Endodermal cell (in vitro differentiated cells): ENCODE measurements at places on chromosomes 2 and 18.
A peak's percentile ranks its signal among the peaks of the same experiment; 100 is the strongest.

- no peak for DNase-seq
These were observed 269.2 kb downstream of the NYAP2 start for GRCh38 chr2:225668606-225669266.

DNA sequence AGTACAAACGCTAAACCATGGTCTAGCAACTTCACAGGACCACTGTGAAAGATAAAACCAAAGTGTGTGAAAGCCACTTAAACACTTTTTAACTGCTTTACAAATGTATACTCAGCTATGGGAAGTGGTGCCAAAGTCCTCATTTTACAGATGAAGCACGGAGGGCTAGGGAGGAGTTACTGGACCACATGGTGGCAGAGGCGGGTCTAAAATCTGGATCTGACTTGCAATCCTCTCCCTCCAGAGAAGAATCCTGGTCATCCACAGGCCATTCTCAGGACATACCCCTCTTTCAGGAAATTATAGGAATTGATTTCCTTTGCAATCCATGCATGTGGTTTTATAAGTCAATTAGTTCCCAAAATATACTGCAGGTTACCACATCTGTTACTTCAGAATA lies 84.6 kb upstream of the GYPC start:
- DNase-seq = no peak

GRCh38 chr18:76709659-76710645 lies 112.4 kb upstream of the ZNF236 start:
- DNase-seq = peak; percentile 83

DNA sequence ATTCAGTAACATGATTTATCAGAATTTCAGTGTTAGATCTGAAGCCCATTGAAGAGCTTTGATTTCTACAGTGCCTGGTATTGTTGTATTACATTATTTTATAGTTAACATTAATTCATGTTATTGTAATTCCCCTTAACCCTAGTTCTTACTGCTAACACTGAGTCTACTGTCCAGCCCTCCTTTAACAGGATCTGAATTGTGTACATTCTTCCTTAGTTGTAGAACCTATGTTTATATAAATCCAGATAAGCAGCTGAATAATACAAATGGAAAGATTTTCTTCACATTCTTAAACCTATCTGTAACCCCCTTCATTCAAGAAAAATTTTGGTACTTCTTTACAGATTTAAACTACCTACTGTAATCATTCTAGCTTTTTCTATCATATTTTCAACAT lies 14.7 kb downstream of the NDUFAF7 start:
- no peak for DNase-seq

GRCh38 chr2:196591004-196591403 lies 48.5 kb upstream of the CCDC150 start:
- no peak for DNase-seq

DNA sequence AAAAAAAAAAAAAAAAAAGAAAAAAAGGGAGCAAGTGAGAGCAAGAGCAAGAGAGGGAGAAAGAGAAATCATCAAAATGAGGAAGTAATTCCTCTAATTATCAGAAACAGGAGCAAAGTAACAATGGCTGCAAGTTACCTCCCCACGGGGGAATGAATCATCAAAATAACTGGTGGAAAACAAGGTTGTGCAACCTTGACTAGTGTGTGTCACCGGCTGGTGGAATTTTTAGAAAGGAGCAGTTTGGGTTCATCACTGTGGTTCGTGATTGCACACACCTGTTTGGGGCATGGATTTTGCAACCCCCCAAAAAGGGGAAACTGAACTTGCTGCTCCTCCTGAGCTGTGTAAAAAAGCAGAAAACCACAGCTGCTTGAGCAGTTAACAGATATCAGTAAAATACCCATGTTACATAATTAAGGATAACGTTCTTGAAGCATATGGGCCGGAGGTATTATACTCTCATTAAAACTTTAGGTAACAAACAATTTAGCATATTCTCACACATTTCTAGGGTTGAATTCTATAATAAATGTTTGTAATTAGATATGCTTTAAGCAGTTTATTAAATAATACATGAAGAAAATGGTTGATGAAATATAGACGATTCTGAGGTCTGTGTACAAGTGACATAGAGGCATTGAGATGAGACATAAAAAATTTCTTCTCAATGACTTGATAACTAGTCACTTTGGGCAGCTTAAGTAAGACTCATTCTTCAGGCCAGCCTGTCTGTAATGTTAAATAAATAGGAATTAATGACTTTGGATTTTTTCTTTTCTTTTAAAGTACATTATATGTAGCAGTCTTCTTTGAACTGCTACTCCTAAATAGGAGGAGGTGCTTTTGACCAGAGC lies 184.2 kb upstream of the ZEB2 start:
- DNase-seq = no peak

GRCh38 chr2:30914456-30914855 lies 107.2 kb upstream of the CAPN13 start:
- DNase-seq = no peak
